C1 segment of cervical spinal cord (tissue), 14 donors: ENCODE measurements at places on chromosomes 11 and 22.
A peak's percentile ranks its signal among the peaks of the same experiment; 100 is the strongest.

DNA sequence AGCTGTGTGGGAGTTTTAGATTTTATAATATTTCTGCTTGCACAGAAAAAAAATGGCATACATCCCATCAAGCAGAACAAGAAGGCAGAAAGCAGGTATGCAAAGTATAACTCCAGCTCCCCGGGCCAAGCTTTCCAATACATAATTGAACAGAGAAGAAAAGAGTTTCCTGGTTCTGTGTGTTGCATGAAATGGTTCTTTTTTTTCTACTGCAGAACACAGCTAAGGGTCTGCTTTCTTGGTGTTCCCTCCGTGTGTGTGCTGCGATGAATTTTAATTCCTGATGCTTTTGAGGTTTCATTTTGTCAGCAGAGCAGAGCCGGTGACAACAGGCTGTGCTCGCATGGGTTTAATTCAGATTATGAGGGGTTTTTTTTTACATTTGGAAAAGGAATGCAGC is 70.7 kb upstream of the TTC12 start:
- no peak for DNase-seq

- no peak for DNase-seq
These were observed 53.0 kb downstream of the DNAJC24 start for GRCh38 chr11:31422703-31423102.

DNA sequence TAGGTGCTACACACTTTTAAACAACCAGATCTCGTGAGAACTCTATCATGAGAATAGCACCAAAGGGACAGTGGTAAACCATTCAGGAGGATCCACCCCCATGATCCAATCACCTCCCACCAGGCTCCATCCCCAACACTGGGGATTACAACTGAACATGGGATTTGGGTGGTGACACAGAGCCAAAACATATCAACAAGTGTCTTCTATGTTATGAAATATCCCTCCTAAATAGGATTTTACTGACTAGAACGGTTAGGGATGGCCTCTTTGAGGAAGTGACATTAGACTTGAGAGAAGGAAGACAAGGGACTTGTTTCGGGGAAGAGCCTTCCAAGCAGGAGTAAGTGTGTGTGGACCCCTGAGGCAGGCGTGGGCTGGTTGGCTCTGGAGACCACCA is 11.9 kb upstream of the MRPL11 start:
- DNase-seq = no peak

DNA sequence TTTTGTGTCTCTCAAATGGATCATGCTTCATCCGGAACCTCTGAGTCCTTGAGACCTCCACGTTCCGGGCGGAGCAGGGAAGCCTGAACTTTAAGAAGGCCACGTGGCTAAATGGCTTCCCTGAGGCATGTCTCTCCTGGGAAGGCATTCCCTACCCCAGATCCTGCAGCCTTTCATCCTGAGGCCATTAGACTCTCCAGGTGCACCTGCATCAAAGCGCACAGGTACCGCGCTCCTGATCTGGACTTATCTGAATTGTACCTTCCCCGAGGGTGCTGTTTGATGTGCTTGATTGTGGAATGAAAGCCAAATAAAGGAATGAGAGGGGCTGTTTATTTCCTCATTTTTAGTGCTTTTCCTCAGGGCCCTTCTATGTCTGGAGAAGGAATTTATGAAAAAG is 22.5 kb downstream of the C22orf31 start:
- DNase-seq = no peak

GRCh38 chr11:3138178-3139085 is 26.7 kb downstream of the OSBPL5 start:
- no peak for DNase-seq

DNA sequence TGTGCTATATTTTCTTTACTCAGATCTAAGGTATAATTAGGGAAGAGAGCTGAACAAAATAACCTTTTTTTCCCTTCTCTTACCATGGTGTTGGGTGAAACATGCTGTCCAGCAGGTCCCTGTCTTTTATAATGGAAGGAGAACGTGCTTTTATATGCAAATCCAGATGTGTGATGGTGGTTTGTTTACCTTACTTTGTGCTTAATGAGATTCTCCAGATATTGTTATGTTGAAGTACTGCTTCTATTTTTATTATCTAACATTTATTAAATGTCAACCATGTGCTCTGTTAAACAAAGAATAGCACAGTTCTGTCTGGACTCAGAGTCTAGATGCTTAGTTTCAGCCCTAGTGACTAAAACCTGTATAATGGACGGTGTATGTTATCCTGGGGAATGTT is 10.1 kb upstream of the GRIK4 start:
- DNase-seq = no peak

- no peak for DNase-seq
These were observed 71.8 kb downstream of the BTBD10 start for GRCh38 chr11:13391217-13391616.

- DNase-seq = no peak
These were observed 76.2 kb downstream of the SLC1A2 start for GRCh38 chr11:35343033-35343598.

GRCh38 chr11:48081151-48082010 is 101.0 kb downstream of the PTPRJ start:
- DNase-seq = peak; percentile 62

- DNase-seq = no peak
These were observed 22.9 kb downstream of the FLI1 start for GRCh38 chr11:128716661-128717210.

DNA sequence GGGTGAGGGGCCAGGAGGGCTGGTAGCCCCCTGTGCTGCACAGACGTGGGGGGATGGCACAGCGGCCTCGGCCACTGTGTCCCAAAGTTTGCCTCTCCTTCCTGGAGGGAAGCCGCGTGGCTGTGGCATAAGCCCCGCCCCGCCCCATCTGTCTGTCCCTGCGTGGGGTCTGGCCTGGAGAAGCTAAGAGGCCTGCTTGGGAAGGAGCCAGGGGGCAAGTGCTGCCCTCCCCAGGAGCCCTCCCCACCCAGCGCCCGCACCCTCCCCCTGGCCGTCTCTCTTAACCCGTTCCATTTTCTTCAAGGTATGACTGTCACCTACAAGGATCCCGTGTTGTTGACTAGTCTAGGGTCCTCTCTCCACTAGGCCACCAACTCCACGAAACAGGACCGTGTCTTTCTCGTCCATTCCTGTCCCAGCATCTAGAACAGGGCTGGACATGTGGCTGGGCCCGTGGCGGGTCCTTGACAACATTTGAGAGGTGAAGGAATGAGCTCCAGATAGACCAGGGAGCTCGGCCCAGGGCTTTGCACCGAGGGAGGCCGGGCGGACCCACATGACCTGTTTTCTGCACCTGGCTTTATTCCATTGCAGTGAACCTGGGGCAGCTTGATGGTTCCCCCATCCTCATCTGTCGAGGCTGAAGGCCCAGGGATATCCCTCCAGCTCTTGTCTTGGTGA is 428.0 kb downstream of the TBC1D22A start:
- no peak for DNase-seq

DNA sequence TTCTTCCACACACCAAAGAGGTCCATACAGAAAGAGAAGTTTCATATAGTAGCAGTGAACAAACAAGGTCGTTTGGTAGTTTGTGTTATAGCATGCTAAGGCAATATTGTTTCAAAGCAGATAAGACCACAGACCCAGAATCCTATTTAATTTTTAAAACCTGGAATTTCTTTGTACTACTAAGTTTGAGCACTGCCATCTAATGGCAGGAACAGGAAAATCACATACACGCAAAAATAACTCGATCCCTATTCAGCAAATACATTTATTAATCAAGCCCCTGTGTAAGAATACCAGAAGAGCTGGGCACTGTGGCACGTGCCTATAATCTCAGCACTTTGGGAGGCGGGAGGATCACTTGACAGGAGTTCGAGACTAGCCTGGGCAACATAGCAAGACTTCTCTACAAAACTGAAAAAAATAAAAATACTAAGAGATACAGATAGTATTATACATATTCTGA is 2.9 kb upstream of the BTBD10 start:
- DNase-seq = no peak

GRCh38 chr22:32615874-32616564 is 141.4 kb downstream of the FBXO7 start:
- DNase-seq = no peak

- no peak for DNase-seq
These were observed 65.0 kb upstream of the HMGXB4 start for GRCh38 chr22:35192129-35192918.

DNA sequence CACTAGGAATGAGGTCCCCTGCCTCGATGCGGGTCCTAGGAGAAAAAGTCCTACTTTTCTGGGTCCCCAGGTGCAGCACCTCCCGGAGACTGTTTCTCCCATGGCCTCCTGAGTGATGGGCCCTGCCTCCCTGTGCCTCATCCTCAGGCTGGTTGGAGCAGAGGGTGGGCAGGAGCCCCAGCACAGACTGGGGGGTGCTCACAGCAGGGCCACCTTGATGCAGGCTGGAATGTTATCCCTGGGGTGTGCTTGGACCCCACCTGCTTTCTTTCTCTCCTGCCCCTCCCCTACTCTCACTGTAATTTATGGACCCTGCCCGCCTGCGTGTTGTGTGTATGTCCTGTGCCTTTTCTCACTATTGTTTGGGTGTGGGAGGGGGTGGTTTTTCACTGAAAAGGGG is 8.1 kb downstream of the SHISA8 start:
- no peak for DNase-seq

DNA sequence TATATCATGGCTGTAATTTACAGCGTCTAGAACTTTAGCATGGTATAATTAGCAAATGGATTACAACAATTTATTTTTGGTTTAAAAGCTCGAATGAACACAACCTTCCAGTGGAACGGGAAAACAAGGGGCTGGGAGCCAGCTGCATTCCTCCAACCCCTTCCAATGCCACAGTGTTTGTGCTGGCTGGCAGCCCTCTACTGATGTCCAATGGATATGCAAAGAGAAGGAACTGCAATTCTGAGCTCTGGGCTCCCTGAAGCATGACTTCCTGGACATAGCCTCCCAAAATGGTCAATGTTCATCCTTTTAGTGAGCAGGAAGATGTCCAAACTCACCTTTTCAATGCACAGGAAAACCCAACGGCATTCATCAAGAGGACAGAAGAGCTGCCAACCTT is 288.3 kb downstream of the TENM4 start:
- no peak for DNase-seq

GRCh38 chr22:30027169-30027568 is 53.1 kb upstream of the HORMAD2 start:
- DNase-seq = no peak

DNA sequence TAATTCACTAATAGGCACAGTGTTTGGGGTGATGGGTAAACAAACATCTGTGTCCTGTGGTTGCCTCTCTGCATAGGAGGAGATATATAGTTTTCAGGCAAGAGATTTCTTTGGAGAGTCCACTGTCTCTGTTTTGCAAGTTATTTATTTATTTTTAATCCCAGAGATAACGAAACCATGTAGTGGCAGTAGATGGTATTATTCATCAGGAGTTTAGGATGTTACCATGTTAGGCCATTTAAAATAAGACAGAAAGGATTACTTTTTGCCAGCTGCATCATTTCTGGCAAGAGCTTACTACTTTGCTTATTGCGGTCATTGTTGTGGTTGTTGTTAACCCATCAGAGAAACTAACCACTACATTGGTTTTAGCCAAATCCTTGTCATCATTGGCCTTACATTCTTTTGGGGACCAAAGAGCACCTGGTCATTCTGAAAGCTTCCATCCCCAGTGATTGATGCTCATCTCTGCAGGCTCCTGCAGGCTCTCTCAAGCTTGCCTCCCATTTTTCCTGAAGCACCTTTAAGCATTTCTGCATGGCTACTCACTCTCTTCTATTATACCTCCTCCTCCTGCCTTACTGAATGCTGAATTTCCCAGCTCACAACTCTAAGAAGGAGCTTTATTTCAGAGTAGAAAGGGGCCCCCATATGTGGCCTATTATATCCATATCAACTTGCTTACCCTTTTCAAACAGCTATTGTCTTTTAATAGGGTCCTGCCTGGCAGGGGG is 84.4 kb downstream of the CSTPP1 start:
- DNase-seq = no peak

DNA sequence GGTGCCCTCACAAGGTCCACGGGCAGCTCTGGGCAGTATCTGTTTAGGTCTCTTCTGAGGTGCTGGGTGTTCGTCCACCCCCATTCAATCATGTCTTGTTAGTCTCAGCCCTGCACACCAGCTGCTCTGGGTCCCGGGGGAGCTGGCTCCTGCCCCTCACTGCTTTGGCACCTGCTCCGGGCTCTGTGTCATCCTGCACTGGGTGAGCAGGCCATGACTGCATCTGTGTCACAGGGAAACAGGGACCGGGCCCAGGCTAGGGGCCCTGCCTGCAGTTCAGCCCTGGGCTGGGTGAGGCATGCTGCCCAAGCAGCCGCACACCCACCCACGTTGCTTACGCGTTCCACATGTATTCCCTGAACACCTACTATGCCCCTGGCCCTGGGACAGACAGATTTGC is 43.9 kb downstream of the ELFN2 start:
- no peak for DNase-seq

GRCh38 chr22:39087881-39088684 is 9.0 kb upstream of the APOBEC3H start:
- no peak for DNase-seq

- no peak for DNase-seq
These were observed 48.4 kb downstream of the CDKN1C start for GRCh38 chr11:2837096-2837601.

DNA sequence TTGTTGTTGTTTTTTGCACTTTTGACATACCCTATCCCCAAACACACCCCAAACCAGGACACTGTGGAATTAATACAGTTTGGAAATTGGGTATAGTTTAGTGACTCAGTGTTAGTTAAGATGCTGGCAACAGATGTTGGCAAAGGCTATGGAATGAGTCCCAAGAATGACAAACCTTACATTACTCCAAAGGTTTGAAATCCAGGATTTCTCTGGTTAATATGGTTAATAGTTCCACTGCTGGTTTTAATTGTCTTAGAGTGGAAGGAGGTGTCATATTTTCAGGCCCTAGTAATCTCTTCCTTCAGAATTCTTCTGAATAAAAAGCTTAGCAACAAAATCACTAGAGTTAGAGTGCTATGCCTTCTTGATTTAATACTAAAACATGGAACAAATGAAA is 775 bp downstream of the LPXN start:
- no peak for DNase-seq

- DNase-seq = no peak
These were observed 53.0 kb downstream of the PARVA start for GRCh38 chr11:12430351-12430750.

DNA sequence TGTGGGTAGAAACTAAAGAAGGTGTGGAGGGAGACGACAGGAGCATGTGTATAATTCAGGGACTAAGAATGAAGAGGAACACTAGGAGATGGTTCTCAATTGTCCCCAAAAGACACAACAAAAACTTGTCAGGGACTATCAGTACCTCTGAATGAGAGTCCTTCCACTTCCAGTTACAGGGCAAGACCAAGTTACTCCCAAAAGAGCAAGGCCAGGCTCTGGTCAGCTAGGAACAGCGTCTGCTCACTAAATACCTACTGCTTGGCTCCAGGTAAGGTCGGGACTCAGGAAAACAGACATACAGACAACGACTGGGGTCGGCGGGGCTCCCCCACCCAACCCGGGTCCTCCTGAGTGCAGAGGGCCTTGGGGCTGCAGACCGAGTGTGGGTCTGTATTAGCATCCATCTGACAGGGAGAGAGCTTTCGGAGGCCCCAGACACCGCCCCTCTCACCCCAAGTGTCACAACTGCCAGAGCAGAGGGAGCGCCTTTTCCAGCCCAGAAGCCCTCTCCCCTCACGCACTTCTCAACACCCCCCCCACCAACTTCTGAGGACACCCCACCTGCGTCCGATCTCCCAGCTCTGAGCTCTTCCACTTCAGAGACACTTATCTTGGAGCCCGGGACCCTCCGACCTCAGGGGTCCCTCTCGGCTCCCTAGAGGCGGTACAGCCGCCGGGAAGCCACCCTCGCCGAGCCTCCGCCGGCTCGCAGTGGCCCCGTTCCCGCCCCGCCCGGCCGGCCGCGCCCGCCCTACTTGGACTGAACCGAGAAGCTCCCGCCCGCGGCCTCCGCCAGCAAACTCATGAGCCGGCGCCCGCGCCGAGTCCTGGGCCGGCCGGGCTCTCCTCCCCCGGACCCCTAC is 522 bp downstream of the RHOG start:
- no peak for DNase-seq
